GDM1 (cell line): ENCODE measurements at places on chromosomes 16 and 17.

DNA sequence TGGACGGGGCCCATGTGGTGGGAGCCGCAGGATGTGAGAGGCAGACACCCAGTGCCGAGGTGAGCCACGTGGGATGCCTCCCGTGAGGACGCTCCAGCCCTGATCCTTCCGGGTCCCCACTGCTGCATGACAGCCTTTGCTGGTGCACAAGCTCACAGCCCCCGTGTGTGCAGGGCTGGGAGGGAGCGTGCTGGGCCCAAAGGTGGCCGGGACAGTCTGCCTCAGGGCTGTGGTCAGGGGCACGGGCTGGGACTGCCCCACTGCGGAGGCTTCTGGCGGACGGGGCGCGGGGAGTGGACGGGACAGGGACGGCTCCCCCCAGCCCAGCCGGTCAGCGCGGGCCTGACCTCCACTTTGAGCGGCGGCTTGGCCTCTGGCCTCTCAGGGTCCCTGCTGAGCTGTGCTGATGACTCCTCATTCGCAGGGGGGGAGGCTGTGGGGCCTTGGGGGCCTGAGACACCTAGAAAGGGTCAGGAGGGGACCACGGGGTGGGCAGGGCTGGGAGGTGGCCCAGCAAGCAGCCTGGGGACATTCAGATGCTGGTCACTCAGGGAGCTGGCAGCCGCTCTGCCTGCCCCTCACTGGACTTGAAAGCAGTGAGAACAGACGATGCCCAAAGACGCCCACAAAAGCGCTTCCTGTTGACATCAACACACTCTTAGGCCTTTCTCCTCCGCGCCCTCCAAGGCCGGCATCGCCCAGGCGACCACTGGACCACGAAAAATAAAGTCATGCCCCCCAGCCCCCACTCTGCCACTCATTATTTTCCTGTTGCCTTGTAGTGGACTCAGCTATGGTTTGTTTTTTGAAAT is 9.3 kb upstream of the METRNL start:
- no peak for DNase-seq

- DNase-seq, result no peak
Observed at GRCh38 chr17:10135539-10136257, 62.7 kb downstream of the GAS7 start.

DNA sequence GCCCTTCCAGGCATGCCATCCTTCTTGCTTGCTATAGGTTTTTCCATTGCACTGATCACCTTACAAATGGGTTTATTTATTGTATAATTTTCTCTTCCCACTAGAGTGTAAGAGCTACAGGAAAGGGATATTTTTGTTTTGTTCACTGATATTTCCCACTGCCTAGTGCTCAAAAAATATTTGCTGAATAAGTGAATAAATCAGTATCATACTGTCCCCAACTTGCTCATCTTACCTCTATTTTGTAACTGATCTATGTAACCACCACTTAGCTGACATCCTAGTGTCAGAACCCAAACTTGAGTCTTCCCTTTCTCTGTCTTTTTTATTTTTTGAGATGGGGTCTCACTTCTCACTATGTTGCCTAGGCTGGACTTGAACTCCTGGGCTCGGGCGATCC is 87.6 kb upstream of the TBC1D3K start:
- DNase-seq, result no peak

DNA sequence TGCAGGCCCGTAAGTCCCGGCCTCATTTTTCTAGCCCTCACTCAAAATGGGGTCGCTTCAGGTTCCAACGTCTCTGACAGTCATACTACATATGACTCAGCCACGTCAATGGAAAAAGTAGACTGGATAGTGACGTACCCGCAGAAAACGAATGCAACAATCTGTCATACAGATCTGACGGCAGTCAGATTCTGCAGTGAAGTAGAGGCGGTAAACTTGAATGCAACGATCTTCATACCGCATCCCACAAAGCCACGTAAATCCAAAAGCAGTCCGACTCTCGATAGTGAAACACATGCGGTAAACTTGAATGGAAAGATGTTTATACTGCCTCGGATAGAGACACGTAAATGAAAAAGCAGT is 38.4 kb upstream of the ARL4D start:
- peak; percentile 54 for DNase-seq

- DNase-seq, result no peak
Observed at GRCh38 chr17:50039058-50039457, 16.9 kb upstream of the ITGA3 start.

GRCh38 chr17:51258756-51259563 is 889 bp downstream of the MBTD1 start:
- DNase-seq, result no peak

GRCh38 chr17:74763565-74764387 is 12.4 kb downstream of the NAT9 start:
- DNase-seq, result no peak

DNA sequence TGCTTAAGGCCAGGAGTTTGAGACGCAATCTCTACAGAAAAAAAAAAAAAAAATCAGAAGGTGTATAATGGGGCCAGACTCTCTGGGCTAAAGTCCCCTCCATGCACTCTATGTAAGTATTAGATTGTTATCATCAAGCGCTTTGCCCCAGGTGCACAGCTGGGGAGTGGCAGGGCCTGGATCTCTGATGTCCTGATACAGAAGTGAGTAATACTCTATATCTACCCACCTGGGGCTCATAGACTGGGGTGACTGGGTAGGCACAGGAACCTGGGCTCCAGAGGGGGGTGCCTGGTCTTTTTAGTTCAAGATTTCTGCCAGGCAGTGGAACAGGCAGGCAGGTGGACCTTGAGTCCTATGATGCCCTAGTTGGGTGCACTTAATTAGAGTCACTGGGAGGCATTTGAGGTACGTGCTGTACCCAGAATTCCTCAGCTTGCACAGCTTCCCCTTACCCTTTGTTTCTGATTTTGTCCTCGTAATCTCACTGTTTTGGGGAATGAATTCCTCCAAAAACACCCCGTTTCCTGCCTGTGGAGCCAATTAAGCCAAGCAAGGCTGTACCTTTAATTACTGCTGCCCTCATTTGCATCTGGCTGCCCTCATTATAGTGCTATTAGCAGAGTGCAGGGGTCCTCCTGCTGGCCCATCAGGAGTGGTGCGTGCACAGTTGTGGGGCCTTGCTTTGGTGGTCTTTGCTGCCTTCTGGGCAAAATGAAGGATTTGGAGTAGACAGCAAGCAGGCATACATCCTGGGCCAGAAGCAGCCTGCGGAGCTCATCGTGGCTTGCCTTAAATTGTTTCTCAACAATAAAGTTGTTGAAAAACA is 239.0 kb downstream of the SNX29 start:
- DNase-seq, result no peak

DNA sequence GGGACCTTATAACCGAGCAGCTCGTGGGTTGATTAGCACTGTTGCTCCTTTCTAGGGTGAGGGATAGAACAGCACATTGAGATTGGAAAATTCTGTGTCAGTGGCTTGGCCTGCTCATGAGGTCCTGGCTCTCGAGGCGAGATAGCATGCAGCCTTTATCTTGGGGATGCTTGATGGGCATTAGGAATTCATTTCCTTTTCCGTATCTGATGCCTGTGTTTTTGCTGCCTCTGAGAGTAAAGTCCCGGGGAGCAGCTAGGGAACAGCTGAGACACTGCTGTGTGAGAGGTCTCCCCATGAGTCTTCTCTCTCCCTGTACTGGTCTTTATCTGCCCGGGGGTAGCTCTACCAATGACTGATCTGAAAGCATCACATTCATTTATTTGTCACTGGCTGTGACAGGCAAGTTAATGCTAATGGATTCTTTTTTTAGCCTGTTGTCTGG is 14.5 kb downstream of the MSI2 start:
- DNase-seq, result no peak

GRCh38 chr17:61196302-61196704 is 203.3 kb upstream of the TBX2 start:
- DNase-seq, result no peak

DNA sequence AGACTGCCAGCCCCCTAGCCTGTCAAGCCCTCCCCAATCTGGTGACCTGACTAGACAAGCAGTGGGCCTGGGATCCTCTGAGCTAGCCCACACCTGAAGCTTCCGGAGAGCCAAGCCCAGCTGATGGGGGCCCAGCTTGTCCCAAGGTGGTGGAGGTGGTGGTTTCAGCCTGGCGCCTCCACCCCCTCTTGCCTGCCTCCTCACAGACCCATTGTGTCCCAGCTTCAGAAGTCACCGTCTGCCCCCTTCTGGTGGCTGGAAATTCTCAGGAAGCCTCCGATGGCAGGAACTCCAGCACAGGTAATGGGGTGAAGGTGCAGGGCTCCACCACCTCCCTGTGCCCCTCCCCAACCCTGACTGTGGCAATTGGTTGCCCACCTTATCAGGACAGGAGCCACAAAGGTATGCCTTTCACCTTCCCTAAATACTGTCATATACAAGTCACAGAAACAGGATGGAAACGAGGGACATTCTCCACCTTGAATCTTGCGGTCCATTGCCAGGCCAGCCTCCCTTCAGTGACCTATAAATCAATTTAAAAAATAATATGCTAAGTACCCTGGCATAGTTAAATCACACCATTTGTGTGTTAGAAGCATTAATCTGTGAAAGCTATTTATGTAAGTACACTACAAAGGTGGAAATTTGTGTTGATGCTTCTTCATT is 66.0 kb upstream of the ZNF423 start:
- DNase-seq, result no peak

- no peak for DNase-seq
Observed at GRCh38 chr16:53914736-53915135, 210.8 kb downstream of the FTO start.

- no peak for DNase-seq
Observed at GRCh38 chr17:79306424-79307318, 232.0 kb downstream of the ENGASE start.

- DNase-seq, result no peak
Observed at GRCh38 chr17:45440161-45440778, 7.6 kb upstream of the ARHGAP27 start.

DNA sequence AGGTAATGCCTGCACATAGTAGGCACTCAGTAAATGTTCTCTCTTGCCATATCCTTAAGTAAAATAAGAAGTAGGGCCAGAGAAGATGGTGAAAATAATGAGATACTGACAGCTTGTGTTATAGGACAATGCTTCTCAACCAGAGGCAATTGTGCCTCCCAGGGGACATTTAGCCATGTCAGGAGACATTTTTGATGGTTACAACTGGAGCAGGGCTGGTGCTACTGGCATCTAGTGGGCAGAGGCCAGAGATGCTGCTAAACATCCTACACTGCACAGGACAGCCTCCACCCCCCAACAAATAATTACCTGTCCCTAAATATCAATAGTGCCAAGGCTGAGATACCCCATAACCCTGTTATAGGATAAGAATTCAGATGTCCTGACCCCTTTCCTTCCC is 1.7 kb downstream of the RAD51D start:
- DNase-seq, result peak; percentile 7

DNA sequence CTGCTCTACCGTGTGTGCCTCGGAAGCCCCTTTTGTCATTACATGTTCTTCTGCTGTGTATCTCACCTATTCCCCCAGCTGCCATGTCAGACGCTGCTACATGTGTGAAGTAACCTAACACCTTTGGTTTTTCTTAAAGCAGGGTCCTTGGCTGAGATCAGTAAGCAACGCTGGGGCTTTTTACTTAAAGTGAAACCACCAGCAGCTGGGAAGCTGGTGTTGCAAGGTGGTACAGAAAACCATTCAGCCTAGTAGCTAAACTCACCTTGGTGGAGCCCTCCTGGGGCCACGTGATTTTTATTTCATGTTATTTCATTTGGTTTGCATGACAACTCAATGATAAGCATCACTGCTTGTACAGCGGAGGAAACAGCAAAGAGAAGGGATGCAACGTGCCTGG is 62.6 kb downstream of the PLCG2 start:
- no peak for DNase-seq

- DNase-seq, result no peak
Observed at GRCh38 chr16:89722392-89723278, 1.3 kb downstream of the ZNF276 start.

- DNase-seq, result no peak
Observed at GRCh38 chr17:40565769-40566409, 617 bp upstream of the CCR7 start.

DNA sequence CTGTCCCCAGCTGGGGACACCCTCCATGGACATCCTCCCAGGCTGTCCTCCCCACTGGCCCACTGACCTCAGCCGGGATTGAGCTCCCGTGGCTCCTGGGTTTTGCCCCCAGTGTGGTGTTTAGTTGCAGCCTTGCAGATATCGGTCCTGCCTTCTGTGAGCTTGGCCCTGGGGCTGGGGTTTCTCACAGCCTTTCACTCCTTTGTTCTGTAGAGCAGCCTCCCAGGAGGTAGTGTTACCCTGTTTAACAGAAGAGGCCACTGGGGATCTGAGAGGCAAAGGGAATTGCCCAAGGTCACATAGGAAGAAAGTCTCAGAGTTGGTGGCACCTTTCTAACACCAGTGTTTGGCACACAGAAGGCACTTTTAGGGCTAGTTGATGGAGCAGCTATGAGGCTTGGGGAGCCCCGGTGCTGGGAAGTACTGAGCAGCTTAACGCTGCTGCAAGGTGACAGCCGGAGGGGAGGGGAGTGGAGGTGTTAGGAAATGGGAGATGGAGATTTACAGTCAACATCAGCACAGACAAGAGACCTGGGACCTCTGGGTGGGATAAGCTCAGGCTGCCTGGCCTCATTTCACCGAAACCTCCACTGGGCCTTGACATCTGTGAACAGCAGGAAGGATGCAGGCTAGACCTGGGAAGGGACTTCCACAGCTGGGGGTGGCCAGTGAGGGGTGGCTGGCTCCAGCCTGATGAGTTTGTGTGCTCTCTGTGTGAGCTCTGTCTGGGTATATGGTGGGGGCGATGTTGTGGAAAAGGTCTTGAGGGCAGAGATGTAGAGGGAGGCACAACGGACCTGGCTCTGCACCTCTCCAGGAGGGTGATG is 26.1 kb downstream of the CACNA1G start:
- no peak for DNase-seq

DNA sequence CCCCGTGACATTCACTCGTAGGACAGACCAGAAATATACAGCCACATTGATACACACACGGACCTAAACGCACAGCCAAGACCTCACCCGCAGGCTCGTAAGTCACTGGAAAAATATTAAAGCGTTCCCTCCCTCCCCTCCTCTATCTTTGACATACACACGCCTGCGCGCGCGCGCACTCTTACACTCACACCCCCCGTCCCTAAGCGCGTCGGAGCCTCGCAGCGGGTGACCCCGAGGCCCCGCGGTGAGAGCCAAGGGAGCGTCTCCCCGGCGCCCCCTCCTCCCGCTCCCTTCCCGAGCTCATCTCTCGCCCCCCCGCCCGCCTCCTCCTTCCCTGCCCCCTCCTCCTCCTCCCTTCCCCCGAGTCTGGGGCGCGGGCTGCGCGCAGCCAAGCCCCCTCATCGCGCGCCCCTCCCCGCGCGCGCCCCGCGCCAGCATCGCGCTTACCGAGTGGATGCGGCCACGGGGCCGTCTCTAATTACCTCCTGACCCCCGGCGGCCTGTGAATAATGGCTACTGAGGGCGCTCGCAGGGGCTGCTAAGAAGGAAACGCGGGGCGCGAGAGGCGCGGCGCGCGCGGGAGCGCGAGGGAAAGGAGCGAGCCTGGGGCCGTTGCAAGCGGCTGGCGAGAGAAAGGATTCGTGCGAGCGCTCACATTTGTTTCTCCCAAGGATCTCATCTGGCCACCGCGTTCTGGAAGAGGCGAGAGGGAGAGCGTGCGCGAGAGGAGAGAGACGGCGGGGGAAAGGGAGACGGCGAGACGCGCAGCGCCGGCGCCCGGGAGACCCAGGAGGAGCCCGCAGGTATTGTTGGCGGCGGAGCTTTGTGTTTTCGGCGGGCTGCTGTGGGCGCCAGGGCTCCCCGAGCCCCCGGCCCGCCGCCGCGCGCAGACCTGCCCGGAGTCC is 42.4 kb downstream of the RAI1 start:
- peak; percentile 51 for DNase-seq

GRCh38 chr16:11233727-11234376 is 22.2 kb downstream of the SOCS1 start:
- DNase-seq, result peak; percentile 33
